SHP77 treated with DMSO at 0.1 percent for 48 hours (cell line): ENCODE measurements at places on chromosomes 5 and 9.

DNA sequence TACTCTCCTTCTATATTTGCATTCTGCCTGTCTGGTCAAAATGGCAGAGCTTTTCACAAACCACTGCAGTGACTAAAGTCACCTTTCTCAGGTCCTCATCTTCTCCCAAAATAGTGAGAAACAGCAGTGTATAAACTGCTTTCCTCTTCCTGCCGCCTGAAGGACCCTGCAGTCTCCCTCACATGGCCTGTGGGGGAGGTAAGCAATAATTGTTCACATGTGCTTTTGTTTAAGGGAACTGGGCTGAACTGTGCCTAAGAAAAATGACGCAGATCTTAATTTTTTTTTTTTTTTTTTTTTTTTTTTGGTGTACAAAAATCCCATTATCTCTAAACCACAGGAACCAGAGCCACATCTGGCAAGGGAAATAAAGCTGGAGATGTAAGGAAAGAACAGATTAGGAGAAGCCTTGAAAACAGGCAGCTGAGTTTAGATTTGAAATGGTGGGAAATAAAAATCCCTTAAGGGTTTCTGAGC lies 131.7 kb upstream of the VLDLR start:
- no peak for DNase-seq

DNA sequence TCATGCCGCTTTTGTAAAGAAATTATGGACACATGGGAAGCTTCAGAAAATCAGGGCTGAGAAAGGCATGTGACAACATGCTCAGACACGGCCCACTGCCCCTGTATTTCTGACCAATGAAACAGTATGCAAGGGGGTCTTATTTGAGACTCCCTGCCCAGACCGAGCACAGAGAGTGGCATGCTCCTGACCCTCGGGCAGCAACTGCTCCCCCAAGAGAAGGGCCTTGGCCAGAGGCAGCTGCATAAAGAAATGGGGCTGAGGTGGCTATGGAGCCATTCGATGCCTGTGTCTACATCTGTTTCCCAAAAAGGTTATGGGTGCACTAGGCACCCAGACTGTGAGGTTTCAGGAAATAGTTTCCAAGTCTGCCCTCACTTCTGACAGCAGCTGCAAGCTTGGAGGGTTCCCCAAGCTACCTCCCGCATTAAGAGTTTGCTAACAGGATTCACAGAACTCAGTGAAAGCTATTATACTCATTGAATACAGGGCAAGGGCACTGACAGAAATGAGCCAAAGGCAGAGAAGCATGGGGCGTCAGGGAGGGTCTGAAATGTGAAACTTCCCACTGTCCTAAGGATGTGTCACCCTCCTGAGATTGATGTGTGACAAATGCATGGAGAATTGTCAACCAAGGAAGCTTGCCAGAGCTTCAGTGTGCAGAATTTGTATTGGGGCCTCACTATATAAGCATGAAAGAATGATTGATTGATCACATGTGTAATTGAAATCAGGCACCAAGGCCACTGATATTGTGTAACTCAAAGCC lies 94.3 kb downstream of the DAP start:
- DNase-seq, result no peak

DNA sequence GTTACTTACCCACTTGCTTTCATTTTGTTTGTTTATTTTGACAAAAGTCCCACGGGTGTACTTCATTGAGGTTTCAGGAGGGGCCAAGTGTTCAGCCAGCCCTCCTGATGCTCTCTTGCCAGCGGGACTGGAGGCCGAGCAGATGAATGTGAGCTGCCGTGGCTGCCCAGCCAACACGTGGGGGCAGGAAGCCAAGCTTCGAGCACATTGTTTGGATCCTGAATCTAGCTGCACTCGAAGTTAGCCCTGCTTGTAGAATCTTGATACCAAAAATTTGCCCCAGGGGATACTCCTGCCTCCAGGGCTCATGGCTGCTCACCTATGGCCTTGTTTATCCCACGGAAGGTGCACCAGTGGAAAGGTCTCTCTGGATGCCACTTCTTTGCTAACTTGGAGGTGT lies 49.3 kb downstream of the RASGEF1C start:
- DNase-seq, result no peak

DNA sequence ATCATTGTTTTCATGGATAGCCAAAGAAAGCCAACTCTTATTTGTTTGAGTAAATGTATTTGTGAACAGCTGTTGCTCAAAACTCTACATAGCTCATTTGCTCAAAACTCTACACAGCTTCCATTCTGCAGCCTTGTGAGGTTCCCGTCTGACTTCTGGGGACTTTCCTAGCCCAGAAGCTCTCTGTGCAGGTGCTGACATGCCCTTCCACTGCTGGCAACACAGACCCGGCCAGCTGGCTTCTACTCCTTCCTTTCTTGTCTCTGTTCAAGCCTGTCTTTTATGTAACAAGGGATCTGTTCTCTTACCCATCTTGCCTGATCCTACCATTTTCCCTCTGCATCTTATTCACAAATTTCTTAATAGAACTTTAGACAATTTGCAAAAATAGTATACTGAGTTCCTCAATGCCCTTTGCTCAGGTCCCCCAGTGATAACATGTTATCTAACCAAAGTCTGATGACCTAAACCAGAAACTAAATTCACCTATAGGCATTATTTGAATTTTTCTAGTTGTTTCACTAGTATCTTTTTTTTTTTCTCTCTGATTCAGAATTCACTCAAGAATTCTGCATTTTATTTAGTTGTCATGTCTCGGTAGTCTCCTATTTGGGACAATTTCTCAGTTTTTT lies 556.5 kb upstream of the SEMA6A start:
- DNase-seq, result no peak

DNA sequence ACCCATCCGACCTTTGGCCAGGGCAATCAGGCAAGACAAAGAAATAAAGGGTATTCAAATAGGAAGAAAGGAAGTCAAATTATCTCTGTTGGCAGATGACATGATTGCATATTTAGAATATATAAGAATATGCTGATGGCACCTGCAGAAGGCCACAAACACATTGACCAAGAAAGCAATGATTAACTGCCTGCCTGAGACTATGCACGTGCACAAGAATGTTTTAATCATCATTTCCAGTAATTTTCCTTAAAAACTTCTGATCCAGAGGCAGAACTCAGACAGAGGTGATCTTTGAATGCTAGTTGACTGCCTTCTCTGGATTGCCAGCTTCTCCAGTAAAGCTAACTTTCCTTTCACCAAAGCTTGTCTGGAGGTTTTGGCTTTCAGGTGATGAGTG lies 260.2 kb downstream of the DTWD2 start:
- DNase-seq, result no peak

DNA sequence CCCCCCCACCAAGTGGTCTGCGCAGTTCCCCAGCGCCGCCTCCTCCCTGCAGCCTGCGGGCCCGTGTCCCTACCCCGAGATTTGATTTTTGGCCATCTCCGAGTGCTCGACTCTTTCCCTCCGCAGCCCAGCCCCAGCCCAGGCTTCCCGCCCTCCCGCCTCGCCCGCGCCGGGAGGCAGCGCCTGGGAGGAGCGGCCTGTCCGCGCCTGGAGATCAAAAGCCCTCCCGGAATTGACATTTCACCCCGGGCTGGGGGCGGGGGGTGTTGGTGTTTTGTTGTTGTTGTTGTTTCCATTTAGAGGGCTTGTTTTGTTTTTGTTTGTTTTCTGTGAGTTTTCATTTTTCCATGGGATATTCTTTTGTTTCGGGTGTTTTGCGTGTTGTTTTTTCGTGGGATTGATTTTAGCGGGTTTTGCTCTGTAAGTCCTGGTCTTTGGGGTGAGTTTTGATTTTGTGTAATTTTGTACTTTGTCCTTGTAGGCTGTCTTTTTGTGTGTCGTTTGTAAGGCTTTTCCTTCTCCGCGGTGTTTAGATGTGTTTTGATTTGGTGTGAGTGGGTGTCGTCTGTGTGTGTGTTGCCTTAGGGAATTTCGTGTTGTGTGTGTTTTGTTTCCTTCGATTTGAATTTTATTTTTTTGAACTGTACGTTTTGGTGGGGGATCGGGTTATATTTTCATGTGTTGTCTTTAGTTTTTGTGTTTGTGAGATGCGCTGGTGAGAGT lies 1.7 kb upstream of the PAX5 start:
- DNase-seq, result no peak

- no peak for DNase-seq
Observed at GRCh38 chr5:132053483-132053882, 7.0 kb upstream of the IL3 start.

GRCh38 chr5:134411546-134412266 lies at the start of gene CDKN2AIPNL:
Gene CDKN2AIPNL, minus strand, starts transcription at chr5:134411881. Its CDS starts 27 bp downstream, at chr5:134411854.
- DNase-seq, result peak; percentile 64

DNA sequence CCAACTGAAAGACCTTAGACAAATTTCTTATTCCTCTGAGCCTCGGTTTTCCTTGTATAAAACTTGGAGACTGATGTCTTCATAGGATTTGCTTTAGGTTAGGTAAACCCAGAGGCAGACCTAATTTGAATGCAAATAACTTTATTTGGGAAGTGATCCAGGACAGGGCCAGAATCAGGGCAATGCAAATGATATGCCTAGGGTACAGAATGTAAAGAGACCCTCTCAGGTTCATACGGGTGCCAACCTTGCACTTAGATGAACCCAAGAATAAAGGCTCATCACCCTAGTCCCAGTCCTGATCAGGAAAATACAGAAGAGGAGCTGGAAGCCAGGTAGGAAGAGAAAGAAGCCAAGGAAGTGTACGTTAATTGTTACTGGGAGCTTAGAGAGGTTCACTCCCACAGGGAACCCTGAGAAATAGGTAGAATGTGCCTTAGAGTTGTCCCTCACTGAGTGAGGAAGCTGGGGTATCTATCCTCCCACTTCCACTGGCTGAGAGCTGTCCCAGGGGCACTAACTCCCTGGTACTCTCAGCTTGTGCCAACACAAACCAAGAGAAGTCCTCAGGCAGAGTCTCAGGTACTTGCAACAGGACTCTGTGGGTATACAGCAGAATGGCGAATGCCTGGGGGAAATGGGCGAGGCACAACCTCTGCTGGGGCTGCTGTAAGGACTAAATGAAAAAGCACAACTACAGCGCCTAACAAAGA lies 3.1 kb upstream of the HK3 start:
- no peak for DNase-seq

DNA sequence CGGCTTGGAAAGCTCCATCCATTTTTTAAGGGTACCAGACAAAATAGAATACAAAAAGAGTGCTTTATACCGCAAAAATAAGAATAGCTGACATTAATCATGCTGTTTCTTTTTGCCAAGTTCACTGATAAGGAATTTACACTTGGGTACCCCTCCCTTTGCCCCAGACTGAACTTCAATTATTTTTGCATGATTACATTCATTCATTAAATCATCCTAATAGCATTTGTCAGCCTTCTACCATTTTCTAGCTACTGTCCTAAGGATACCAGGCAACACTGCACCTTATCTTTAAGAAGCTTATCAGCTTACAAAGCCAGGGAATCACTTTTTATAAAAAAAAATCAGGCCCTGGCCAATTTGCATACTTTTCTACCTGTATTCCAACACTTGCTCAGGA lies 48.4 kb downstream of the YIPF5 start:
- no peak for DNase-seq

GRCh38 chr9:95213117-95213516 lies 104.4 kb downstream of the FANCC start:
- DNase-seq, result no peak

GRCh38 chr5:154844809-154845208 lies 5.6 kb downstream of the FAXDC2 start:
- no peak for DNase-seq

GRCh38 chr9:93185266-93186214 lies 1.6 kb downstream of the WNK2 start:
- DNase-seq, result no peak

DNA sequence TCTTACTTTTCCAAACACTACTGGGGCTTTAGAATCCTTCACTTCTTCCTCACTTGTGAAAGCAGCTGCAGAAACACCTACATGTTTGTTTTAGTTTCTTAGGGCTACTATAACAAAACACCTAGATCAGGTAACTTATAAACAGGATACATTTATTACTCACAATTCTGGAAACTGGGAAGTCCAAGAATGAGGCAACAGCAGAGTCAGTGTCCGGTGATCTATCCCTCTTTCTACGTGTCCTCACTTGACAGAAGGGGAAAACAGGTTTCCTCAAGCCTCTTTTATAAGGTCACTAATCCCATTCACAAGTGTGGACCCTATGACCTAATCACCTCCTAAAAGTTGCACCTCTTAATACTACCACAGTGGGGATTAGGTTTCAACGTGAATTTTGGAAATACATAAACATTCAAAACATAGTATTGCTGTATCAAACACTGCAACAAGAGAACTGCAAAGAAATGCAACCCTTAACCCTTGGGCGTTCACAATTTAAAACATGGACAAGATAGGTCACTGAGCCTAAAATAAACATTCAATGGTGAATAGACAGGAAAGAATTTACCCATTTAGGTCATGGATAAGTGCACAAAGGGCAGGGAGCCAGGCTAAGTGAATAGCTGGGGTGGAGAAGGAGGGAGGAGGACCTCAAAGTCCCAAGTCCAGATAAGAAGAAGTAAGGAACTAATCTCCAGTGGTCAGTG lies 104.3 kb downstream of the PIK3R1 start:
- no peak for DNase-seq

GRCh38 chr5:14464096-14464495 lies 117.5 kb upstream of the OTULINL start:
- no peak for DNase-seq

GRCh38 chr5:105924366-105924765 lies 1746.4 kb downstream of the EFNA5 start:
- DNase-seq, result no peak

DNA sequence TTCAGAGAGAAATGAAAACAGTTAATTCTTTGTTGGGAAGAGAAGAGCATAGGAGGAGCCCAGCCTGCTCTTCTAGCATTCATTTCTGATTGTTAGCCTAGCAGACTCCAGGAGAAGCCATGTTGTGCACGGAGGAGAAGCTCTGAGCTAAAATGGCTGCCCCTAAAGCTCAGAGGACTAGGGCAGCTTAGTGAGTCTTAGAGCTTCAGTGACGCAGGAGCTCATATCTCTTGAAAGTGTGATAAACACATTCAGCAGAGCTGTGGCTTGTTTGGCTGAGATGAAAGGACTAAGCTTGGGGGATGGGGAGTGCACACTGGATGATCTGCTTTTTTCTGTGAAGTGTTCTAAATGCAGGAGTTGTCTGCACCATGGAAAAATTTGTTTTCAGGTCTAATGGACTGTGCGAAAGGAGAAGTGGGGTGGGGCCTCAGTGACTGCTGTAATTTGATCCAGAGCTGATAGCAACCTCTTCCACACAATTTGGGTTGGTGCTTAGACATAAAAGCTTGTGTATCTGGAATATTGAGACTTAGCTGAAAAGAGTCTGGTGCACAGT lies 58.5 kb downstream of the ZNF462 start:
- no peak for DNase-seq

GRCh38 chr5:4765411-4765810 lies 374.7 kb upstream of the ADAMTS16 start:
- no peak for DNase-seq

- DNase-seq, result no peak
Observed at GRCh38 chr9:15354713-15355112, 47.7 kb upstream of the TTC39B start.

- no peak for DNase-seq
Observed at GRCh38 chr5:59140133-59140532, 557.3 kb downstream of the RAB3C start.
